Articular chondrocyte of knee joint (primary cell): ENCODE measurements at places on chromosomes 1 and 21. TPM values are rescaled to one million over a fixed set of nuclear protein-coding genes. Genes with fewer than 3 reads are reported as not detected.

UBE2G2 gene
- 71.1 and 86.4 TPM in 2 replicates for total RNA-seq

PLXNA2 gene
- total RNA-seq: 10.6 and 14.4 TPM in 2 replicates

KIF1B gene
- 42.1 and 45.5 TPM in 2 replicates for total RNA-seq

PPM1J gene
- 0.65 and 0.78 TPM in 2 replicates for total RNA-seq

EMC1 gene
- total RNA-seq: 53.7 and 54.2 TPM in 2 replicates

IGSF21 gene
- not detected in 2 replicates for total RNA-seq

C1QB gene
- total RNA-seq: not detected in 2 replicates

S100A5 gene
- not detected in 2 replicates for total RNA-seq

KIRREL1 gene
- total RNA-seq: 152 and 159 TPM in 2 replicates

EDARADD gene
- 1.2 and 1.6 TPM in 2 replicates for total RNA-seq

NLRP3 gene
- total RNA-seq: under 0.01 and 0.13 TPM in 2 replicates

FCRL1 gene
- total RNA-seq: not detected in 2 replicates

AGO1 gene
- total RNA-seq: 22.2 and 23.0 TPM in 2 replicates

PPIAL4G gene
- under 0.01 TPM in 2 replicates for total RNA-seq

CDCP2 gene
- total RNA-seq: not detected in 2 replicates

SPRR4 gene
- not detected in 2 replicates for total RNA-seq

APP gene
- 217 and 237 TPM in 2 replicates for total RNA-seq

NBPF6 gene
- not detected in 2 replicates for total RNA-seq

SLC22A15 gene
- total RNA-seq: 10.5 and 19.5 TPM in 2 replicates

ADORA3 gene
- not detected in 2 replicates for total RNA-seq

RGSL1 gene
- total RNA-seq: not detected in 2 replicates

GBP4 gene
- total RNA-seq: 1.0 and 2.8 TPM in 2 replicates

MASP2 gene
- total RNA-seq: 0.11 TPM in 1 of 2 replicates, not detected in the other

SLC9C2 gene
- under 0.01 TPM in 1 of 2 replicates, not detected in the other for total RNA-seq

CTSK gene
- 73.8 and 100 TPM in 2 replicates for total RNA-seq

CTH gene
- 6.3 and 11.2 TPM in 2 replicates for total RNA-seq

CD247 gene
- not detected in 2 replicates for total RNA-seq

VAMP3 gene
- 154 and 201 TPM in 2 replicates for total RNA-seq

OR2T2 gene
- not detected in 2 replicates for total RNA-seq

NBPF4 gene
- 0.11 TPM in 1 of 2 replicates, not detected in the other for total RNA-seq

TNFRSF1B gene
- total RNA-seq: 23.6 and 30.3 TPM in 2 replicates

BEND5 gene
- 0.11 and 1.0 TPM in 2 replicates for total RNA-seq

AMY1C gene
- total RNA-seq: not detected in 2 replicates

PRUNE1 gene
- total RNA-seq: 12.3 and 12.6 TPM in 2 replicates

MIA3 gene
- total RNA-seq: 65.8 and 86.4 TPM in 2 replicates
